ENCODE measurements at places on chromosomes 11 and 22. TPM values are rescaled to one million over a fixed set of nuclear protein-coding genes. Genes with fewer than 3 reads are reported as not detected.

OR8D4 gene
- total RNA-seq: not detected

KCNQ1OT1 gene
- 0.31 TPM for total RNA-seq

CARD16 gene
- total RNA-seq: 78.7 TPM

CAPN5 gene
- 1.4 TPM for total RNA-seq

IFITM5 gene
- total RNA-seq: not detected

UPK3A gene
- 0.94 TPM for total RNA-seq

CRYBB2 gene
- total RNA-seq: not detected

IGLL1 gene
- total RNA-seq: 0.31 TPM

All from mononuclear cell (primary cell).